COR-L47 (cell line): ENCODE measurements at places on chromosomes 4 and X.

- no peak for DNase-seq
These were observed 257.7 kb downstream of the OPHN1 start for GRCh38 chrX:68175562-68175961.

GRCh38 chr4:61273233-61273632, 73.1 kb downstream of the ADGRL3 start:
- no peak for DNase-seq

- DNase-seq = no peak
These were observed 48.1 kb downstream of the RPGR start for GRCh38 chrX:38279188-38279587.

- DNase-seq = no peak
These were observed 2120.5 kb downstream of the PCDH7 start for GRCh38 chr4:32840461-32841189.

GRCh38 chr4:129046055-129046959, 47.0 kb downstream of the SCLT1 start:
- DNase-seq = no peak

DNA sequence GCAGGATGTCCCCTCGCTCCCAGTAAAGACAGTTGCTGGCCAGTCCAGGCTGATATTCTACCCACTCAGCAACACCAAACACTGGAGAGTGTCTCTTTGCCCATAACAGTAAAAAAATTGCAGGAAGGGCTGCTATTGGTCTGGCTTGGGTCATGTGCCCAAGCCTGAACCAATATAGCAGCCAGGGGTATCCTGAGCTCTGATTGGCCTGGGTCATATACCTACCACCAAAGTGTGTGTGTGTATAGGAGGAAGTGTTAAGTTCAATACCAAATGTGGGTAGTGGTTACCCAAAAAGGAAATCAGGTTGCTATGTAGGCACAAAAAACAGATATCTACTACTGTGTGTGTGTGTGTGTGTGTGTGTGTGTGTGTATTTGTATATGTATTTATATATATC, 373.2 kb downstream of the BCOR start:
- DNase-seq = no peak

- DNase-seq = no peak
These were observed 1.3 kb downstream of the ANTXR2 start for GRCh38 chr4:80071604-80072227.

- DNase-seq = no peak
These were observed 8.9 kb downstream of the CLCN4 start for GRCh38 chrX:10165580-10166247.

- no peak for DNase-seq
These were observed 198.5 kb upstream of the FAM241A start for GRCh38 chr4:111946800-111947199.

DNA sequence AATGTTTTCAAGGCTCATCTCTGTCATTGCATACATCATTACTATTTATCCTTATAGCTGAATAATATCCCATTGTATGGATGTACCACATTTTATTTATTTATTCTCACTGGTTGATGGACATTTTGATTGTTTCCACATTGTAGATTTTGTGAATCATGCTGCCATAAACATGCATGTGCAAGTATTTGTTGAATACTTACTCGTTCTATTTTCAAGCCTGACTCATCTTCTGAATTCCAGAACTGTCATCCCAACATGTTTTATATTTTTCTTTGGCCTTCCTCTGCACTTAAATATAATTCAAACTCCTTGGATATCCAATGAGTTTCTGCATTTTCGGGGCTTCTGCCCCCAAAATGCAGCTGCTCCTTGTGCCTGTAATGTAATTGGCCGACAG, 77.6 kb downstream of the MXRA5 start:
- no peak for DNase-seq

- no peak for DNase-seq
These were observed 261.6 kb downstream of the SPATA18 start for GRCh38 chr4:52312722-52313121.
